ENCODE measurements at places on chromosomes 16 and 17.
A peak's percentile ranks its signal among the peaks of the same experiment; 100 is the strongest.

GRCh38 chr16:58378401-58378800 is 13.9 kb upstream of the GINS3 start:
- no peak for DNase-seq

GRCh38 chr17:63772801-63773271 is 561 bp downstream of the CCDC47 start:
- DNase-seq, result no peak

DNA sequence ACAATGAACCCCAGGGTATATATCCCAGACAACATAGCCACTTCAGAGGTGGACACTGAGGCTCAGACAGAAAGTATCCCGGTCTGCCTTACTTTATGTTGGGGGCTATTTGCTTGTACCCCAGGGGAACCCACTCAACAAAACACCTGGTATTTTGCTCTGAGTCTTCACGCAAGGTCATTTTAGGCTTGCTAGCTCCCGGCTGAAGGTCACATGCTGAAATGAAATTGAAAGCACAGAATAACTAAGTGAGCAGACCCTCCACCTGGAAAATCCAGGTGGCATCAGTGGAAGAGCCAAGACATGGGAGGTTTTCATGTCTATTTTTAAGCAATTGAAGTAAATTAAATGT is 4.1 kb upstream of the KDM8 start:
- no peak for DNase-seq

GRCh38 chr17:82091264-82092066 is 6.6 kb downstream of the FASN start:
- DNase-seq, result no peak

DNA sequence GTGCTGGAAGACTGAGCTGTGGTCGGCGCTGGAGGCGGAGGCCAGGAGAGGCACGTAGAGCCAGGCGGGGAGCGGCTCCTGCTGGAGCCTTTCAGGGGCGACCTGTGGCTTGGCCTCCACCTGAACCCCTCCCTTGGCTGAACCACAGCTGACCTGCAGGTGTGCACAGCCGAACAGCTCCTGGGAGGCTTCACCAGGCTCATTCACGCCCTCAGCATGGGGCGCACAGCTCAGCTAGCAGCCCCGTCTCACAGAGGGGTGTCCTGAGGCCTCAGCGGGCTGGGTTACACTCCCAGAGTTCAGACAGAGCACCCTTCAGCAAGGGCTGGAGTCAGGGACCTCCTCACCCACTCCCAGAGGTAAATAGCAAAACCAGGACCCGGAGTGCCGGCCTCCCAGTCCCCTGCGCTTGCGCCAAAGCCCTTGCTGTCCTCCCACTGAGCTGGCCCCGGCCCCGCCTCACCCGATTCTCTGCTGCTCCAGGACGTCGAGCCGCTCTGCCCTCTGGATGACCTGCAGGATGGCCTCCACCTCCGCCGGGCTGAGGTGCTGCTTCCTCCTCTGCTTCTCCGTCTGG is 31.7 kb downstream of the RPH3AL start:
- DNase-seq, result no peak

DNA sequence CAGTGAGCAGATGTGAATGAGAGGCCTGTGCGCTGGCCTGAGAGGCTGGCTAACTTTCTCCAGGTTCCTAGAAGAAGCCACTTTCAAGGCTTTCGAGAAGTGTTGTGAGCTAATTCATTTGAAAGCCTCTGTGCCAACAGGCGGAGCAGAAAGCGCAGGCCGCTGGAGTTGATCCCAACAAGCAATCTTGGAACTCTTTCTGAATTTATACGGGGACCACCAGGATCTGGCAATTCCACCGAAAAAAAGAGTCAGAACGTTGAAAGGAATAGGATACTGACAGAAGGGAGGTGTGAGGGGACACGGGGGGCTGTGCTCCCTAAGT is 71.3 kb upstream of the METRNL start:
- no peak for DNase-seq

- DNase-seq, result no peak
Measured at GRCh38 chr17:81656118-81656743, at the start of gene PDE6G. Gene PDE6G (minus strand): TSS chr17:81656542. CDS start chr17:81653305, 3,237 bp downstream.

DNA sequence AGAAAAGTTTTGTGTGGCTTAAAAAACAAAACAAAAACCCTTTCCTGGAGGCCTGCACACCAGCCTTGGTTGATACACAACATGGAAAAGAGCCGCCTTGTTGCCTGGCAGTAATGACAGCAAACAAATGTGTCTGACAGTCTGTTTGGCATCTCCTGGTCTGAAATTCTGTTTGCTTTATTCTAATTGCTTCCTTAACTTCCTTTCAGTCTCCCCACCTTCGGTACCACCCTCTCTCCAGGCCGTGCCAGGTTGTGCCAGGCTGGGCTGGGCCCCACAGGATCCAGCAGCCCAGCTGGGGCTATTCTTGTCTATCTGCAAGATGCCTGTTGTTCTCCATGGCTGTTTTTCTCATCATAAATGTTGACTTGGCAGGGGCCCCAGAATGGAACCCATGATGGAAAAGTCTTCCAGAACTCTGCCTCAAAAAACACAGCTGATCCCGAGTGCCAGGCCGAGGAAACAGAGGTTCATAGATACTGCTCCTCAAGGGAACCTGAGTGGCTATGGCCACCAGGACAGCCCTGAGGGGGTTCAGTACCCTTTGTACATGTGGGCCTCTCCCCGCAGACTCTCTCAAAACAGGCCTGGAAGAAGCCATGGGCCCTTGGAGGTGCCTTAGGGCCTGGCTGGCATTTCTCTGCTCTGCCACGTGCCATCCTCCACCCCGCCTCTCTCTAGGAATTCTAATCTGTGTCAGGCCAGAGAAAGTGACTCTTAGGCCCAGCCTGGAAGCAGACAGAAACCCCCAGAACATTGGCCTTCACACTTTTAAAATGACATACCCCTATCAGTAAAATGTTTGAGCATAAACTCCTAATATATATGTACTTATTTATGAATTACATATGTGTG is 50.5 kb downstream of the YPEL2 start:
- DNase-seq, result peak; percentile 85

DNA sequence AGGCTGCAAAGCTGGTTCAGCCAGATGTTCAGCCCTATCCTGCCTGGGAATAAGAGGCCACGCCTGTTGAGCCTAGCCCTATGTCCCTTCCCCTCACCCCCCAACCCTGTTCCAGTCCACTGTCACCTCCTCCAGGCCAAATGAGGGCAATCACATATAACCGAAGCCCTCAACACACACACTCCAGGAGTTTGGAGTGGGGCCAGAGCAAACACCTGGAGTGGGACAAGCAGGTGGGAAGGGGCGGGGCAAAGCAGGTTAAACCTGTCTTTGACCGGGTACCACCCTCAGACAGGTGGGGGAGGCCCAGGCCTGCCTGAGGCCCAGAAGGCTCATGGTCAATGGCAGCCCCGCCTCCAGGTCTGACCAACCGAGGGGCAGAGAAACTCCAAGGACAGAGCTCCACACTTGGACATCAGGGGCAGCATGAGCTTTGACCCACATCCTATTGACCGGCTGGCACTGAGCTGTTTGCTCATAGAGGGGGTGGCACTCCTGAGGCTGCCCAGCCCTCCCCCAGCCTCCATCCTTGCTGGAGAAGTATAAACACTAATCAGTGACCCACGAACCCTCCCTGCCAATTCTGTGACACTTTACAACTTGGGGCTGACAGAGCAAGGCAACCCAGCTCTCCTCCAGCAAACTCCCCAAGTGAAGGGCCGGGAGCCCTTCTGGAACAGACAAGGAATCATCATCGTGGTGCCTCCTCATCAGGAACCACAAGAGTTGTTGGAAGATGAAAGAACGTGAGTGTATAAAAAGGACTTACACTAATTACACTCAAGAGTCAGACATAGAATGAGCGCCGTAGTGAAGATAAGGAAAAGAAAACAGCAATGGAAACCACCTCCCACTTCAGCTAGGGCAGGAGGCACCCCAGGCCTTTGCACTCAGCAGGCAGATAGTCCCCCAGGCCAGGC is 1.5 kb downstream of the ESRP2 start:
- peak; percentile 65 for DNase-seq

- no peak for DNase-seq
Measured at GRCh38 chr16:57732037-57732436, 3.5 kb upstream of the KATNB1 start.

DNA sequence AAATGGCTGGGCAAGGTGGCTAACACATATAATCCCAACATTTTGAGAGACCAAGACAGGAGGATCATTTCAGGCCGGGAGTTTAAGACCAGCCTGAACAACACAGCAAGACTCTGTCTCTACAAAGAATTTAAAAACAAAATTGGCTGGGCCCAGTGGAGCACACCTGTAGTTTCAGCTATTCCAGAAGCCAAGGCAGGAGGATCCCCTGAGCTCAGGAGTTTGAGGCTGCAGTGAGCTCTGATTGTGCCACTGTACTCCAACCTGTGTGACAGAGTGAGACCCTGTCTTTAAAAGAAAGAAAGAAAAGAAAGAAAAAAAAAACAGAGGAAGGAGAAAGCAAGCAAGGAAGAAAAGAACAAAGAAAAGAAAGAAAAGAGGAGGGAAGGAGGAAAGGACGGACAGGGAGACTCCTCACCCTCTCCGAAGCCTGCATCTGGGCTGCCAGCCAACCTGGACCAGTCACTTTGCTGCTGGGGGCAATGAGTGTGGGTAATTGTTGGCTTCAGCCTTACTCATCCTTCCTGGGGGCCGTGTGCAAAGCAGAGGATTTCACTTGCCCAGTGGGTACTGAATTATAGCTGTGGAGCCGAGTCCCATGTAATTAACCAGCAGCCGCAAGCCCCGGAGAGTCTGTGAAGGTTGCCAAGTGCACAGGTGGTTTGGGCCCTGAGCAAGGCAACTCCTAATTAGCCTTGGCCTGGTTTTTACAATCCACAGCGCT is 6.7 kb upstream of the MT4 start:
- DNase-seq, result no peak

- DNase-seq, result no peak
Measured at GRCh38 chr16:11550791-11551498, 35.8 kb downstream of the LITAF start.

DNA sequence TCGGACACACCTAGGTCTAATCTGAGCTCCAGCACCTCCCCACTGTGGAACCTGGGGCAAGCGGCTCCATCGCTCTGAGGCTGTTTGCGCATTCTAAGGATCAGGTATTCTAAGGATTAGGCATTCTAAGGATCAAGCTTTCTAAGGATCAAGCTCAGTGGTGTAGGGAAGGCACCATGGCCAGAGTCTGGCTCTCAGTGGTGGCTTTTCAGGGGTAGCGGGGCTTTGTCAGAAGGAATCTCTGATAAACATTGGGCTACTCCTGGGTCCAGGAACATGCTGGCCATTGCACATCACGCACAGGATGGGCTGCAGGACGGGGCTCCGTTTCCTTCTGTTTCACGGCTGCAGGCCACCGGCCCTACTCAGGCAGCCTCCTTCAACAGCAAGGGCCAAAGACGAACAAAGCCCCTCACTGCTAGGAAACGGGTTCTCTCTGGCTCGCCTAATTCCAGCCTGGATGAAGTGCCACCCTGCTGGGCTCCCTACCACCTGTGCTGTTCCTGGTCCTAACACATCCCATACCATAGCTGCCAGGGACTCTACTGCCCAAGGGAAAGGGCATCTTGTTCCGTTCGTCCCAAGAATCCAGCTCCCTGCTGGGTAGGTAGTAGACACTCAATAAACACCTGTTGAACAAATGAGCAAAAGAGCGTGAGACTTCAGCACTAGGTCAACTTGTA is 5.5 kb downstream of the C1QTNF1 start:
- no peak for DNase-seq
